ENCODE measurements at places on chromosomes 2 and 18.

- DNase-seq: no peak
Measured at GRCh38 chr2:237411683-237412423, 2.1 kb downstream of the COL6A3 start.

GRCh38 chr2:142094233-142094632, 36.6 kb downstream of the LRP1B start:
- no peak for DNase-seq

DNA sequence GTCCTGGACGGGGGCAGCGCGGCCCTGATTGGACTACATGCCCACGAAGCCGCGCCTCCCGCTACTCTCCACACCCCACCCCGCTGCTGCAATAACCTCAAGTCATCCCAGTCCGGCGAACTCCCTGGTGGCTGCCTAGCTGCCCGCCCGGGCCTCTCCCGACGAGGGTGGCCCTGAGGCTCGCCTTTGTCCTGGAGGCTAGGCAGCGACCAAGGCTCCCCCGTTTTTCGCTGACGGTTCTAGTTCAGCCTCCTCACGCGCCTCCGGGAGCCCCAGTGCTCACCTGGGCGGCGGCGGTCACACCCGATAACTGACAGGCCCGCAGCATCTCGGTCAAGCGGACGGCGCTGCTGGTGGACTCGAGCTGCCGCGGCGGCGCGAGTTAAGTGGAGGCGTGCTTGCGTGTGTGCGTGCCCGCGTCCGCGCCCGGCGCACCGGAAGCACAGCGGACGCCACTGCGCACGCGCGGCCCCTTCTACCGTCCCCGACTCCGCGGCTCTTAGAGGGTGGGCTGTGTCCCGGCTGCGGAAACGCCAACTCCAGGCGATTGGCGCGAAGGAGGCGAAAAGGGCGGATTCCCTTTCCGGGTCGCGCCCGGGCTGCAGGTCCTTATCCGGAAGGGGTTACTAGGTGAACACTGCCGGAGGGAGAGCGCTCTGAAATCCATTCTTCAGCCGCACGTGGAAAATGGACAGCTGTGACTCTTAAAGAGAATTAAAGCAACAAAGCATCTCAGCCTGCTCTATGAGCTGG, at the start of gene IMMT:
Gene IMMT (minus strand): TSS at position 408 of the 753 bp plus-strand sequence. CDS start 80 bp downstream, at position 328.
- peak; percentile 92 for DNase-seq

DNA sequence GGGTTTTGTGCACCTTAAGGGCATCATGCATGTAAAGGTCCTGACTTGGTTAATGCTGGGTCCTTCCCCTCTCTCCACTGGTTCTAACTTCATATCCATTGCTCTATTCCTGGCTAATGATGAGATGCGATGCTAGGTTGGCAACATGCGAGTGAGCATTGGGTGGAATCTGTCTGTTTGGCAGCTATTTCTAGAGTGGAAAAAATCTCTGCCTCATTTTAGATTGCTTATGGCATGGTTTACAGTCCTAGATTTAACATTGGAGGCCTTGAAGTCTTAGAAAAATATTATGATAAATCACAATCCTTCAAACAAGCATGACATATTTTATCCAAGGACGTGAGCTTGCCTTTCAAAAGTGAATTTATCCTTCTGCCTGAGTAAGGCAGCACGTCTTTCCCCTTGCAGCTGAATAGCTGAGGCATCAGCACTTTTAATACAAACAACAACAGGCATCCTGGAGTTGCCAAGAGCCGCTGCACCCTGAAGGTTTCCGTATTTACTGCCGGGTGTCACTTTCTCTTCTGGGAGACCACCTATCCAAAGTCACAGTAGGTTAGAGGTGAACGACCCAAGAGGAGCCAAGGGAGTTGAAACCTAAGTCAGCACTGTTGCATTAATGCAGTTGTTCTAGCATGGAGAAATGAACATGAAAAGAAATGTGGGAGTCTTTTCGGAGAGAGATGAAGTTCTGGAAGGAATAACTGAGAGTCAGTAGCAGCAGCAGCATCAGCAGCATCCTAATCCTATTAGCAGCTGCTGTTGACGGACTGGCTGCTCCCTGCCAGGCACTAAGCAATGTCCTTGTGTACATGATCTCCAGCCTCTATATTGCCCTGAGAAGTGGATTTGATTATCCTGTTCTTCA, 78.4 kb downstream of the MAPK4 start:
- DNase-seq: no peak

DNA sequence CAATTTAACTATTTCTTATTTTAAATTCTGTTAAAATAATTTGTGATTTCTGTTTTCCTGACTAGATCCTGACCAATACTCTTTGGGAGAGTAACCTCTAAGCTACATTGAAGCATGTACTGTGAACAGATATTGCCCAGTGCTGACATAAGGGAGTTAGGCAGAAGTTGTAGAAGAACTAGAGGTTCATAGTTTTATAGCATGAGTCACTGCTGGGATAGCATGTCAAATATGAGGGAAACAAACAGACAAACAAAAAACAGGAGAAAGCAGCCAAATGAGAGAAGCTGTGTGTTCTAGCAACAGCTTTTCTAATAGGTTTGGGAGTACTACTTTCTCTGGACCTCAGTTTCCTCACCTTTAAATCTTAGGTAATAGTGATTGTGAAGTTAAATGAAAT, 72.4 kb downstream of the CERS6 start:
- DNase-seq: no peak
